ENCODE measurements at places on chromosomes 7 and 10.

GRCh38 chr7:127996253-127997071 is 34.8 kb downstream of the LRRC4 start:
- no peak for DNase-seq

DNA sequence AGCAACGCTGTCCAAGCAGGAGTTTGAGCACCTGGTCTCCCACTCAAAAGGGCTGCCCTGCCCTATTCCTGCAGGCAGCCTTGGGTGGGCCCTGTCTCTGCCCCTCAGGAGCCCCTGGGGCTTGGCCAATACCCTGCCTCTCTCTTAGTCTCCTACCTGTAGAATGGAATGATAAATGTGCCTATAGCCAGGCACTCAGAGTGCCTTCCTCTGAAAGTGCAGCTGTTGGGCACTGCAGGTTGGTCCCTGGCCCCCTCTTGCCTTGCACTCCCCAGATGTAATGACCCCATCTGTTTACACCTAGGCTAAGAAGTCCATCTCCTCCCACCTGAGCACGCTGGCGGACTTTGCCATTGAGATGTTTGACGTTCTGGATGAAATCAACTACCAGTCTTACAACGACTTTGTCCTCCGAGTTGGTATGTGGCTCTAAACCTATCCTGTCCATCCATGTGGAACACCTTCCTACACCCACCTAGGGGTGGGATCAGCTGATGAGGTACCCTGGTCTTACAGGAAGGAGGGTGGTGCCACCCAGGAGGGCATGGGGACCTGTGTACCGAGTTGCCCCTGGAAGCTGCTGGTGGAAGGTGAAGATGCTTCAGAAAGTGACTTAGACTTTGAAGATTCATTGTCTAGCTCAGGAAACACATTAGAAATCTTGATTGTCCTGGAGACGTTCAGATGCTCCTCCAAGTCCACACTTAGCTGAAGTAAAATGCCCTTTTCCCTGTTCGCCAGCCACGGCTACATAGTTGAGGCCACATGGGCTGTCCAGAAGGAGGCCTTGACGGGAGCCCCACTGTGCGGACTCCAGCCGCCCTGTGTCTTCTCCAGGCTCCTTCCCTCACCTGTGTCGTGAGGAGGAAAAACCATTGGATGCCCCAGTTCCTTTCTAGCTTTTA is 134.1 kb downstream of the ADCY1 start:
- no peak for DNase-seq

DNA sequence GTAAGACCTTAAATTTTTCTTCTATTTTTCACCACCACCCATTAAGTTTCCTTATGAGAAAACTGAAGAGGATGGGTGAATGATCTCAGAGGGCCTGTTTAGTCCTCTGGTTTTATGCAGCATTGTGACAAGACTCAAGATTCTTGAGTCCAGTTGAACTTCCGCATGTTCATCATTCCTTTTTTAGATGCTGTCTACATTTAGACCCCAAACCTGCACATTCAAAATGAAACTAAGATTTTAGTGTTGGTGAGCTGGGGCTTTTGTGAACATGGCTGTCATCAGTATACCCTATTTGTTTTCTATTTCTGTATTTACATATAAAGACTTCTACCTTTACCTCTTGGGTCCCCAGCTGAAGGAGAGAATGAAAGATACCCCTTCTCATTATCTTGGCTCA is 31.1 kb downstream of the NET1 start:
- DNase-seq: no peak

DNA sequence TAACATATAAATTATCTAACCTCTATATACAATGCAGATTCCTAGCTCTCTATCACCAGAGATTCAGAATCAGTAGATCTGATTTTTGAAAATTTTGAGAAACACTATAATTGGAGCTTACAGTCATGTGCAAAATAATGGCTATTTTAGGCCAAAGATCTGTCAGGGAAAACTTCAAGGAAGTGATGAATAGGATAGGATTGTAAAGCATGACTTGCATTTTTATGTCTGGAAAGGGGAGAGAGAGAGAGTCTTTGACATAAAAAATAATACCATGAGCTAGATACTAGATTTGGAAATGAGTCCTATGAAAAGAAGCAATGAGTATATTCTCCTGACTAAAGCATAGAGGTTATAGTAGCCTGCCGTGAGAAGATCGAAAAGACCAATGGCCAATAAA is 181.1 kb downstream of the SDHAF3 start:
- DNase-seq: no peak

DNA sequence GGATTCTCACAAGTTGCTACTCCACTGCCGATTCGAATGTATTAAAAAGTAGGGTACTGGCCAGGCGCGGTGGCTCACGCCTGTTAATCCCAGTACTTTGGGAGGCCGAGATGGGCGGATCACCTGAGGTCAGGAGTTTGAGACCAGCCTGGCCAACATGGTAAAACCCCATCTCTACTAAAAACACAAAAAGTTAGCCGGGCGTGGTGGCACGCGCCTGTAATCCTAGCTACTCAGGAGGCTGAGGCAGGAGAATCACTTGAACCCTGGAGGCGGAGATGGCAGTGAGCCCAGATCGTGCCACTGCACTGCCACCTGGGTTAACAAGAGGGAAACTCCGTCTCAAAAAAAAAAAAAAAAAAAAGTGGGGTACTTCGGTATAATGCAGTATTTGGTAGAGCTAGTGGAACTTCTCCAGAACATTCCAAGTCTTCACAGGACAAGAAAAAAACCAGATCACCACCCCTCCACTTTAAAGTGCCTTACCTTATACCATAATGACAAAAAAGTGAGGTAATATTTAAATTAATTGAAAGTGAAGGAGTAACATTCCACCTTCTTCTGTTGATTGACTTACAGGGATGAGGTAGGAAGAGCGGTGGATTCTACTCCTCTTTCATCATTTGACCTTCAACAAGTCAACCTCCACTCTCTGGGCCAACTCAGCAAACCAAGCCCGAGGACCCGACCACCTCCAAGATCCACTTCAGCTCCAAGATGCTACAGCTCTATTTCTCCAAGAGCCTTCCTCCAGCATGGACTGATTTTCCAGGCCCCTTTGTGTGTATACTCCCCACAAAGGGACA is 2.0 kb downstream of the BAZ1B start:
- DNase-seq: no peak
